ENCODE measurements at places on chromosomes 3 and 15.

DNA sequence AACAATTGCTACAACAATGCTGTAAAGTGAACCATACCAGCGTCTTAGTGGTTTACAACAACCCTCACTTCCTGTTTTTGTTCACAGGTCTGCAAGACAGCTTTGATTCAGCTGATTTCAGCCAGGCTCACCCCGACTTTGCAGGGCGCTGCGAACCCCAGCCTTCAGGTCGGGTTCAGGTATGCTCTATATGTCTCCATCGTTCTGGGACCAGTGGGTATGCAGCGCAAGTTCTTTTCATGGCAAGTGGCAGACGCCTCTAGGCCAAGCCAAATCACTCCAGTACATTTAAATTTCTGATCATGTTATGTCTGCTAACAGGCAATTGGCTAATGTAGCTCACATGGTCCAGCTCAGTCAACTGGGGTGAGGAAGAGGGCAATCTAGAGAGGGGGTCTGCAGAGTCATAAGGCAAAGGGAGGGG, 52.4 kb upstream of the RGMA start:
- no peak for DNase-seq

DNA sequence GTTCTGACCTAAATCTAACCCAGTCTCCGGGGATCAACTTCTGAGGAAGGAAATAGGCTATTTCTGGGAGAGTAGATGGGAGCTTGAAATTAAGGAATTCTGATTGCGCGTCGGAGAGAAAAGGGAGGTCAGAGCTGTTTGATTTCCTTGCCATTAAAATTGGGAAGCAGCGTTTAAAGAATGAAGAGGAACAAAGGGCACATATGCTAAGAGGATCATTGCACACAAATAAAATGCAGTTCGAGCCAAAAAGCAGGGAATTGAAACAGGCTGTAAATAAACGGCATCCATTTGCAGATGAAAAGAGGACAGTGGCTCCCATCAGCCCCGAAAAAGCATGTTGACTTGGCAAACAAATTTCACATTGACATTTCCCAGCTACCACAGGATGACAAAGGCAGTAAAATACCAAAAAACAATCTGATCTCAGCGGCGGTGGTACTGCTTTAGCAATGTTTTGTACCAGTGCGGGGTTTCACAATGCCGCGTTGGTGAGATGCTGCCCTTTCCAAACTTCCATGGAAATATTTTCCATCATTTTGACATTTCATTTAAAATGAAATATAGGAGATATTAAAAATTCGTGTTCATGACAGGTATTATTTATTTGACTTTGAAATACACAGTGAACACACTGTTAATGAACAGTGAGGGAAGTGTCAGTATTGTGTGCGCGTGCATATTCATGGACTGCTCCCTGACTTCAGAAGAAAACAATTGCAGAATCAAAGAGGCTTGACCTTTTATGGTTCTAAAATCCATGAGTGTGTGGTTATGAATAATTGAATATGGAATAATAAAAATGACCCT, 108.8 kb downstream of the SQOR start:
- DNase-seq: no peak

- DNase-seq: no peak
Measured at GRCh38 chr3:14744556-14744955, 69.6 kb downstream of the C3orf20 start.

DNA sequence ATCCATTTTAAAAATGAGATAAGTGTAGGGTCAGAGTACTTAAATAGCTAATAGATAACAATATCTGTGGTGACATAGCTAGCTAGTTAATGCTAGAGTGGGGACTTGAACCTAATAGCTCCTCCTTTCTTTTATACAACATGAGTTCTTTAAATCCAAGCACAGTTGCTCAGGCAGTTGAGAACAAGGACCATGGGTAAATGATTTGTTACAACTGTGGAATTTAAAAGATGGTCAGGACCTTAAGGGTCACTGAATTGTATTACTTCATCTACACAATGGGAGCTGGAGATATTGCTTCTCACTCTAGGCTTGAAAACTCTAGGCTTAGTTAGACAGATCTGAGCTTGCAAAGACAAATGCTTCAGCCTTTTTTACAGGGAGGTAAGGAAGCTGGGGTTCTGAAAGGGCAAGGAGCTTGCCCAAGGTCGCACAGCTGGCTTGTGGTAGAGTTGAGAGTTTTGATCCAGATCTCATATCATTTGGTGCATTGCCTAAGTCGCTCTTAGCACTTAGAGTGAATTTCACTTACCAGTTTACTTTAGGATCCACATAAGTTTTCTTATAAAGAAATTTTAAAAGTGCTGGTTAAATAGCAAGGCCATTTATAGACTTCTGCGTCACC, 90.2 kb downstream of the EDEM1 start:
- no peak for DNase-seq

DNA sequence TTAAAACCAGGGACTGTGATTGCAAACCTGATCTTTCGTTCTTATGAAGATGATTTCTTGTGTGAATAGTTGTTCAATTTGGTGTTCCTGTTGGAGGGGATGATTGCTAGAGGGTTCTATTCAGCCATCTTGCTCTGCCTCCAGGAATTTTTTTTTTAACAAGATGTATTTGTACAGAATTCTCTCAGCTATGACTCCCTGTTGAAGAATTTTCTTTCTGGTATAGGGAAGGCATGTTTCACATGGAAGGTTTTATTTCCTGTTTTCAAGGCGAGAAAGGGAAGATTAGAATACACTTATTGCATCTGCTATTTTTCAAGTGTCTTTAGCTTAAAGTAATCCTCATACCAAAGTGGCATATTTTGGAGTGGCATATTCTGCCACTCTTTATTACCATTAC, 5.6 kb upstream of the LRRC34 start:
- no peak for DNase-seq

DNA sequence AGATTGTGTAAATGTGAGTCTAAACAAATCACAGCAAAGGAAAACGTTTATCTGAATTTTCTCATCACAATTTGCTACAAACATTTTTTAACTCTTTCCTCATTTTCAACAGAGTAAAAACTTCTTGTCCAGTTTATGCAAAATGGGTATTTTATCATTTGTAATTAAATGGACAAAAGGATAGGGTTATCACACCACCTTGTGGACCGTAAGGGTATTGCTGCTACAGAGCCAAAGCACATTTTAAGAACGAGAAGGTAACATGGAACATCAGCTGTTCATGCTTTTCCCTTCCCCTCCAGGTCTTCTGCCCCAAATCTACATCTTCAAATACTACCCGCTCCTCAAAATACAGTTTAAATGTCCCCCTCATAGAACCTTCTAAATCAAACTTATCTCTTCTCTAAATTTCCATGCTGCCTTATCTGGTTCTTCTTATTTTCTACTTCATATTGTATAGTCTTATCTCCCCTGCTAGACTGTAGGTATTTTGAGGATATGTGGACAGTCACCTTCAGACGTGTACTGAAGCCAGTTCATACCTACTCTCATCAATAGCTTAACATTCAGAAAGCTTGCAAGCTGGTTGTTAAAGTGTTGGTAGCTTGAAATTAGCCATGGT, 12.8 kb upstream of the SETMAR start:
- DNase-seq: no peak

Measured in activated T-helper 1 cell treated with anti-CD3 and anti-CD28 coated beads, Interleukin-2, amount 50 U/mL, for 16 hours (primary cell).